ENCODE measurements at places on chromosomes 12 and 14. TPM values are rescaled to one million over a fixed set of nuclear protein-coding genes. Genes with fewer than 3 reads are reported as not detected.

Gene RNU6-8
- not detected for total RNA-seq

Gene TAS2R46
- total RNA-seq: 0.97 TPM

Gene LALBA
- not detected for total RNA-seq

Gene IL26
- 1.00 TPM for total RNA-seq

Gene SERPINA12
- not detected for total RNA-seq

Gene CKAP4
- total RNA-seq: 1.7 TPM

Gene OR4E2
- not detected for total RNA-seq

Gene CISTR
- total RNA-seq: not detected

Gene LRRC9
- total RNA-seq: not detected

DNA sequence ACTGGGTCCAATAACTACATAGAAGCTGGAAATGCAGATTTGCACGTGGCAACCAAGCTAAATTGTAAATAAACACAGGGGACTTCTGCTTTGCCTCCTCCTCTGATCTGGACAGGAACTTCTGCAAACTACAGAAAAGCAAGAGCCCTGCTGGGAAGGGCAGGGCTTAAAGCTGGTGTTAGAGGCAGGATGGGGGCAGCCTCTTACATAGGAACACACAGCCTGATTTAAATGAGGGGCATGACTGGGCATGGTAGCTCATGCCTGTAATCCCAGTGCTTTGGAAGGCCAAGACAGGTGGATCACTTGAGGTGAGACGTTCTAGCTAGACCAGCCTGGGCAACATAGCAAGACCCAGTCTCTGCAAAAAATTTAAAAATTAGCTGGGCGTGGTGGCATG, 46.7 kb downstream of the ERH start:
- H3K4me1 ChIP-seq: peaks cover 18% of the 10 kb centered on the region
- H3K27me3 ChIP-seq: peaks cover 4% of the 10 kb centered on the region
- H3K4me3 ChIP-seq: no peak overlapping the region
- no peaks in the 10 kb centered on the region for H3K36me3 ChIP-seq

- no peak overlapping the region for H3K4me3 ChIP-seq
- no peaks in the 10 kb centered on the region for H3K4me1 ChIP-seq
- no peak for DNase-seq
Observed at GRCh38 chr12:15404485-15404884, 82.2 kb downstream of the PTPRO start.

DNA sequence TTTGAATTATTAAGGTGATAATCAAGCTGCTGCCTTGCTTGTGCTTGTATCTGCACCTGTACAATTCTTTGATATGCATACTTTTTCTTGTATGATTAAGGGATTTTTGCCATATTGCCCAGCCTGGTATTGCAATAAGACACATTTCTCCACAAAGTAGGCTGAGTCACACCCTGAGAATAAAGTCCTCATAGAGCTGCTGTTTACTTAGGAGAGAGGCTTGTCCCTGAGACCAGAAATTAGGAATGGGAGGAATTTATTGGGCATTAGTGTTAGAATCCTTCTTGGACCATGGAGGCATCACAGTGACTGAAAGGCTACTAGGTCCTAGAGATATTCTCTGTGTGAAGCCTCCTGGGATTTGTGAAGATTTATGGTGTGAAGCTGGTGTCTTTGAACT, 506.8 kb upstream of the FBXO33 start:
- H3K4me1 ChIP-seq: no peaks in the 10 kb centered on the region
- no peak overlapping the region for H3K27ac ChIP-seq
- no peaks in the 10 kb centered on the region for H3K36me3 ChIP-seq
- H3K27me3 ChIP-seq: no peaks in the 10 kb centered on the region

- no peak overlapping the region for H3K4me3 ChIP-seq
- H3K36me3 ChIP-seq: peaks cover 38% of the 10 kb centered on the region
- DNase-seq: peak; percentile 20
- peak overlapping the region; percentile 64 for H3K27ac ChIP-seq
Observed at GRCh38 chr12:122352394-122352793, 70.1 kb downstream of the CLIP1 start.

DNA sequence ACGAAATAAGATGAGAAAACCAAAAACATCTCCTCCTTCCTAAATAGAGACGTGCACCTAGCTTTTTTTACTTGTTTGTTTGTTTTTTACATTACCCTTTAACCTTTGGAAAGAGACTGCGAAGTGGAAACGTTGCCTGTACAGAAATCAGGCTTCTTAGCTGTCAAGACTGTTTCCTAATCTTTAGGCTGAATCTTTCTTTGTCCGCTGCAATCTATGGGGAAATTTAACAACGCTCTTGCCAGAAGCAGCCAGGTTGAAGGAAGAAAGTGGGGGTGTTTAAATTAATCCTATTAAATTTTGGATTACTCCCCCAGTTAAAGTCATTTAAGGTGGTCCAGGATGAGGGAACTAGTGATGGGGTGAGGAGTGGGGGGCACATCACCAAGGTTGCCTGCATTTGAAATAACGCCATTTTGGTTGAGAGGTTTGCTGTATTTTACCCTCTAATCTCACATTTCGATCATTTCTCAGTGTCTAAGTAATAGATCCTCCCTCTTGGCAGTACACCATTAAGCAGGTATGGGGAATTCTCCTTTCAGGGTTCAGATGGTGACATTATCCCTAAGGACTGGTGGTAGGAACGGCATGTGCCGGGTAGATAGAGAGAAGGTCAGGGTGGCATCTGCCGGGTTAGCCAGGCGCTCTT, 2.6 kb downstream of the FLRT2 start:
- H3K4me1 ChIP-seq: peaks cover 11% of the 10 kb centered on the region
- peaks cover 1% of the 10 kb centered on the region for H3K36me3 ChIP-seq
- H3K27ac ChIP-seq: peak overlapping the region; percentile 19
- H3K4me3 ChIP-seq: no peak overlapping the region

DNA sequence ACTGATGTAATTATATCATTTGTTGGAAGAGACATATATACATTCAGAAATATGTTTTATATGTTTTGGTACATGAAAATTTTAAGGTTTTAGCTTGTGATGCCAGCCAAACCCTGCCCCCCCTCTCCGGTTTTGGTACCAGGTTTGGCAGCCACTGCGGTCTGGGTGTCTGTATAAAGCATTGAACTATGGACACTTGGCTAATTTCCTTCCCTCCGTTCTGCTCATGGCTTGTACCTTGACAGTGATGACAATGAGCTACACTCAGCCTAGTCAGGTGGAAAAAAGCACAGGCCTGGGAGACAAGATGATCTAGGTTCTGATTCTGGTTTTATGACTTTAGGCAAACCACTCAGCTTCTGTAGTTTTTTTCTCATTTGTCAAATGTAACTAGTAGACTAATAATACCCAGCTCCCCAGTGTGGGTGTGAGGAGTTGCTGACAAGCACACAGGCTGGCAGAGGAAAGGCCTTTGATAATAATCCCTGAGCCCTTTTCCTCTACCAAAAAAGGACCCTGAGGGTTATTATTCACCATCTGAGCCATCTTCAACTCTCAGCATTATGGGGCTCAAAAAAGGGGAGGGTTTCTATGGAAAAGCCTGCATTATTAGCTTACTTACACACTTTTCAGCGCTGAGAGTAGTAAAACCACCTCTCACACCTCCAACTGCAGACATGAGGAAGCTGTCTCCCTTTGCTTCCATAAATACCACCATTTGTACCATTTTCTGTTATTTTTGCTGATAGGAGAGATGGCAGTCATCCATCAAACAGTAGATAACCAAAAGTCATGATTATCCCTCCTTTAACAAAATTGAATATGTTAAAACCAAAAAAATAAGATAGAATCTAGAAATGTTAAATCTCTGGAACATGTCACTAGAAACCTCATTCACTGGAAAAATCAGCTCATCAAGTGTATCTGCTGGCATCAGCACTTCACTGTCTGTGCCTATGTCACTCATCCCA, 76.3 kb upstream of the PSMC1 start:
- no peak for DNase-seq
- no peaks in the 10 kb centered on the region for H3K36me3 ChIP-seq
- H3K27ac ChIP-seq: no peak overlapping the region
- H3K4me1 ChIP-seq: no peaks in the 10 kb centered on the region
- H3K27me3 ChIP-seq: peaks cover 14% of the 10 kb centered on the region
- H3K4me3 ChIP-seq: no peak overlapping the region

DNA sequence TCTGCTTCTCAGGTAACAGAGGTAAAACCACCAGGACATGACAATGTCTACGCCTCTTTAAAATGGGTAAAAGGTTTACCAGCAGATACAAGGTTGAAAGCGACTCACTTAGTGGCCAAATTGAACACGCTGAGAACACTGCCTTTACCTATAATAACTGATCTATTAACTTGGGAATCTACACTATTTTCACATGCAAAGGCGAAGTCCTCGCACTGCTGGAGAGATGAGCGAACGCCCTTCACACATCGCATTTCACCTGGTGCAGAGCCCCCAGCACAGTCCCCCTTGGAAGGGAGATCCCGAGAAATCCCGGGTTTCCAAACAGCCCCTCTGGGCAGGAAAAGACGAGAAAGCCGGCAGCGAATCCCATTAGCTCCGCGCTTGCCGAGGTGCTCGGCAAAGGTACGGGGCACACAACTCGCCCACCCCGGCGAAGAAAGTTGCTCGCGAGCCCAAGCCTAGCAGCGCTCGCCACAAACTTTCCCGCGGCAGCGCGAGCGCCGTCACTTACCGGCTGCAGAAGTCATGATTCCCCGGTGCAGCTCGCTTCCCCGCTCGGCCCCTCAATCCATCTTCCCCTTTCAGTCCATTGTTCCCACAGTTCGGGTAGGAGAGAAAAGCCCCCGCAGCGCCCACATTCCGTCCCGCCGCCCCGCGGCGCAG, 423 bp downstream of the FGD6 start:
- peak overlapping the region; percentile 86 for H3K27ac ChIP-seq
- peak overlapping the region; percentile 93 for H3K4me3 ChIP-seq
- peaks cover 32% of the 10 kb centered on the region for H3K4me1 ChIP-seq
- peaks cover 5% of the 10 kb centered on the region for H3K36me3 ChIP-seq

- peaks cover 5% of the 10 kb centered on the region for H3K27me3 ChIP-seq
- no peak overlapping the region for H3K4me3 ChIP-seq
- no peak for DNase-seq
- no peaks in the 10 kb centered on the region for H3K36me3 ChIP-seq
- H3K4me1 ChIP-seq: no peaks in the 10 kb centered on the region
- no peak overlapping the region for H3K27ac ChIP-seq
Observed at GRCh38 chr12:53645165-53645564, 19.0 kb upstream of the ATF7 start.

GRCh38 chr12:11509326-11509725, 114.0 kb upstream of the PRB2 start:
- no peak overlapping the region for H3K4me3 ChIP-seq
- no peak overlapping the region for H3K27ac ChIP-seq
- no peaks in the 10 kb centered on the region for H3K36me3 ChIP-seq
- no peaks in the 10 kb centered on the region for H3K27me3 ChIP-seq
- no peak for DNase-seq

DNA sequence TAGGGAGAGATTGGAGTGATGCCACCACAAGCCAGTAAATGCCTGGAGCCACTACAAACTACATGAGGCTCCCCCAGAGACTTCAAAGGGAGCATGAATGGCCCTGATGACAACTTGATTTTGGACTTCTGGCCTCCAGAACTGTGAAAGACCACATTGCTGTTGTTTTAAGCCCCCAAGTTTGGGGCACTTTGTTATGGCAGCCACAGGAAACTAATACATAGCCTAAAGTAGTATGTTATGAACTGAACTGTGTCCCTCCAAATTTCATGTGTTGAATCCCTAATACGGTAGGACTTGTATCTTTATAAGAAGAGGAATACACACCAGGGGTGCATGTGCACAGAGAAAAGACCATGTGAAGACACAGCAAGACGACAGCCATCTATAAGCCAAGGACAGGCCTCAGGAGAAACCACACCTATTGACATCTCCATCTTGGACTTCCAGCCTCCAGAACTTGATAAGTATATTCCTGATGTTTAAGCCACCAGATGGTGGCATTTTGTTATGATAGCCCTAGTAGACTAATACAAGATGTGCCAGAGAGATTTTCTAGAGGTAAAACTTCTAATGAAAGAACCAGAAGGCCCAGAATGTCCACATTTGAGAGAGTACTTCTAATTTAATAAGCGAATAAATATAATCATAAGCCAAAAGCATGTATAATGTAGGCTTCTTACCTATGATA, 127.1 kb upstream of the BMP4 start:
- no peaks in the 10 kb centered on the region for H3K27me3 ChIP-seq
- no peak overlapping the region for H3K27ac ChIP-seq

DNA sequence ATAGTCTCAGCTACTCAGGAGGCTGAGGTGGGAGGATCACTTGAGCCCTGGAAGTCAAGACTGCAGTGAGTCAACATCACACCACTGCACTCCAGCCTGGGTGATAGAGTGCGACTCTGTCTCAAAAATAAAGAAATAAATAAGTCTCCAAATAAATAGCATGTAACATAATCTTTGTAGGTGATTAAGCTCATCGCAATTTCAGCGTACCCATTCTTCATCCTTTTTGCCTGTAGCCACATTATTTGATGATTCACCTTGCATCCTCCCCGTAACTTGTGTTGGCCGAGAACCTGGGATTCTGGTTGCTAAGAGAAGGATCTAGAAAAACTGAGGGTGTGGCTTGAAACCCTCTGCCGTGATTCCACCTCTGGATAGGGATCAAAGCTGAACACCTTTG, 115.1 kb downstream of the GALC start:
- H3K27me3 ChIP-seq: peaks cover 10% of the 10 kb centered on the region
- H3K4me1 ChIP-seq: no peaks in the 10 kb centered on the region
- H3K27ac ChIP-seq: no peak overlapping the region
- no peak for DNase-seq

- H3K4me1 ChIP-seq: peaks cover 18% of the 10 kb centered on the region
- H3K36me3 ChIP-seq: no peaks in the 10 kb centered on the region
- H3K4me3 ChIP-seq: no peak overlapping the region
- no peak overlapping the region for H3K27ac ChIP-seq
Observed at GRCh38 chr12:90301561-90302133, 593.0 kb upstream of the ATP2B1 start.

DNA sequence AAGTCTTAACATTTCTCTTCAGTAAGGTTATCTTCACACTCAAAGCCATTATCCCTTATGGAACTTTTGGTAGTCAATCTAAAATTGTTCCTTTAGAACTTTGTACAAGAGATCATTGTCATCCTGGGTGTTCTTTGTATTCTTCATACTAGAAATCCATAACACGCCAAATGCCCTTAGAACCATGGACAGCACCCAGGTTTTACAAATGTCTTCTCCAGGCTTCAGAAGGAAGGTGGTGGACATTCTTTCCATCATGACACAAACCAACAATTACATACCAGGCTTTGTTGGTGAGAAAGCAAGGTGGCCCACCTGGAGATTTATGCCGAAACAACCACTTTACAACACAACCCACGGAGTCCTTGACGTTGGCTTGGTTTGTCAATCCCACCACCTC, 365.6 kb upstream of the TBX3 start:
- DNase-seq: no peak
- no peak overlapping the region for H3K4me3 ChIP-seq

- no peak for DNase-seq
- H3K4me3 ChIP-seq: no peak overlapping the region
- no peaks in the 10 kb centered on the region for H3K27me3 ChIP-seq
- H3K27ac ChIP-seq: no peak overlapping the region
- peaks cover 13% of the 10 kb centered on the region for H3K36me3 ChIP-seq
Observed at GRCh38 chr12:32117316-32117715, 10.7 kb downstream of the BICD1 start.
